ENCODE measurements at places on chromosomes 12 and 14.

DNA sequence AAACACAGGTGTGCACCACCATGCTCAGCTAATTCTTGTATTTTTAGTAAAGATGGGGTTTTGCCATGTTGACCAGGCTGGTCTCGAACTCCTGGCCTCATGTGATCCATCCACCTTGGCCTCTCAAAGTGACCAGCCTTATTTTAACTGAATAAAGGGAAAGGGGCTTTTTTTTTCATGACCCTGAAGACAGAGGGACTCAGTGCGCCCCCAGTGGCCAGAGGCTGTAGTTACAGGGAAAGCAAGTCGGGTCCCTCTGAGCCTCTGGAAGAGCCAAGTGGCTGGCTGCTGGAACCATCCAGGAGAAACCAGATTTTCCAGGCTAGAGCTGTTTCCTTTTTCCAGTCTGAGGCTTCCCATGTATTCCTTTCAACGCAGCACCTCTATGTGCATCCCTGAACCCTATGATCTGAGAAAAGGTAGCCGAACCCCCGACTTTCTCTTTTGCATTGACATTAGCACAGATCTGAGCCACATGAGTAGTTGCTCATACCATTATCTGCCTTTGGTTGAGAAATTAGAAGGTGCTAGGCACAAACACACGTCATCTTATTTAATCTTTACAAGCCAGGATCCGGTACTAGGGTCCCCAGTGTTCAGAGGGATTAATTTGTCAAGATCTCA is 342.7 kb downstream of the CACNA1C start:
- peak; percentile 11 for DNase-seq

DNA sequence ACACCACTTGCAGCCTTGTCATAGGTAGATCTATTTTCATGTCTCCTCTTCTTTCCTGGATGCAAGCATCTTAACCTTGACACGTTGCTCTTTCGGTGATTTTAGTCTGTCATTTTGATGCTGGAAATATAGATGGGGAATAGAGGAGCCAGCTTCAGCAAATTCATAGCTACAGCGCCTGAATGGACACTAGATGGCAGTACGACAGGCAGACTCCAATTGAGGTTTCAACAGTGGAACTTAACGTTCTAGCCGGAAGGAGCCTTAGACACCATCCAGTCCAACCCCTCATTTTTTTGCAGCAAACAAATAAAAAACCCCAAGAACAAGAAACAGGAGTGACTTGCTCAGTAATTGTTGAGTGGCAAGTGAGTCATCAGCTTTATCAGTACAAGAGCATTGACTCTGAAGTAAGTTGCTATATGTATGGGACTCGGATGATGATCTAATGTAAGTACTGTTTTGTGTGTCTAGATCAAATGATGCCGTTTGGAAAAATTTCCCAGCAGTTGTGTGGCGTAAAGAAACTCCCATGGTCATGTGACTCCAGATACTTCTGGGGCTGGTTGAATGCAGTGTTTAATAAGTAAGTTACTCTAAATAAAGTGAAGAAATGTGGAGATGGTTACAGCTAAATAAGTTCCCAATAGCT is 9.0 kb downstream of the DMAC2L start:
- peak; percentile 45 for DNase-seq

DNA sequence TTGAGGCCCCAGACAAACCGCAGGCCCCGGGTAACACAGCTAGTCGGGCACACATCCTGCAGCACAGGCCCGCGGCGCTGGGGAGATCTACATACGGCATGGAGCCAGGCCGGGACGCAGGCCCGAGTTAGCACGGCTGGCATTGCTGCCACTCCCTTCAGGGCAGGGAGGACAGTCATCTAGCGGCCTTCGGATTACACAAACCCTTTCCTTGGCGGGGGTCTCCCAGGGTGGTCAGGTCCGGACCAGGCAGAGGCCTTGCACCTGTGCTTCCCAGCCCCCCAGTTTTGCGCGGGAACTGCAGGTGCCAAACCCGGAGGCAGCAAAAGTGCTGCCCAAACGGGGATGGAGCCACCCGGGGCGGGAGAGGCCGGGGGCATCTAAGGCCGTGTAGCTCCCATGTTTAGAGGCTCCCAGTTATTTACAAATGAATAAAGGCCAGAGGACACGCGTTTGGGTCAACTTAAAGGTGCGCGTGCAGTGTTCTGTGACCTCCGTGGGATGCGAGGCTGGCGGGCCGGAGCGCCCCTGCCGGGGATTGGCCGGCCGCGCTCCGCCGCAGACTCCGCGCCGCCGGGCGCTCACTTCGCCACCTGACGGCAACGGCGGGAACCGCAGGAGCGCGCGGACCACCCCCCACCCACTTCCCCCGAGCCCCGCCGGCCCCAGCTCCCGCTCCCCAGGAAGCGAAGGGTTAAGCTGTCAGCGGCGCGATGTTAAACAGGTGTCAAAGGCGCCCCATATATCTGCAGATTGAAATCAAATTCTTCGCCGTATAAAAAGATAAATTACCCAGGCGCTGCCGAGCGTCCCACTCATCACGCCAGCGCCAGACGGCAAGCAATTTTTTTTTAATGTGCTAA is 18.1 kb downstream of the VSX2 start:
- peak; percentile 46 for DNase-seq

DNA sequence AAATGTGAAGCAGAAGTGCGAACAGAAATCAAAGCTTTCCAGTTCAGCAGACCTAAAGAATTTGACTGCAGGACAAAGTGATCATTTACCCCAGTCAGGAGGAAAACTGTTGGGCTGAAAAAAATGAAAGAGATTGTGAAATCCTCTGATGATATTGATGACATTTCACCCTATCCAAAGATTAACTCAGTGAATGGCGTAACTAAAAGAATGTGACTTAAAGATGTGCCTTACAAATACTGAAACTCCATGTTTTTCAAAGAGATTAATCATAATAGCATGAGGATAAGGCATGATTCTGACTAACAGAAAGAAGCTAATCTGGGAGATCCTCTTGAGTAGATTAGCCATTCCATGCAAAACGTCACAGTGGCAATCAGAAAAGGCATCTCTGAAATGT is 225.6 kb downstream of the DUSP6 start:
- DNase-seq, result no peak

- no peak for DNase-seq
Measured at GRCh38 chr12:8951744-8952143, 2.3 kb upstream of the M6PR start.

DNA sequence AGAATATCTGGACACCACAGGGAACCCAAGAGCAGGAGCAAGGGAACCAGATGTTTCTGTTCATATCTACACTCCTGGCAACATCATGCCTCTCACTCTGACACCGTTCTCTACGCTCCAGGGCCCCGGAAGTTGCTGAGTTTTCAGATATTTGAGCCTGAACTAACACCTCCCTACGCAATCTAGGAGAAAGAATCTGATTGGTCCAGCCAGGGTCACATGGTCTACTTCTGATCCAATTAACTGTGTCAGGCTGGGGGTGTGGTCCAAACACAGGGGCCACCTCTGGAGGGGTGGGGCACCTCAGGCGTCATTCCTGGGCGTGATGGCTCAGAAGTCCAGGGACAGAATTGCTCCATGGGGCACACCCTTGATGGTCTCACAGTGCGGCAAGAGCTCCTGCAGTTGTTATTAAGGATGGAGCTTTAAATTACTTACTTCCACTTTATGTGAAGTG is 165.5 kb downstream of the PTPN11 start:
- no peak for DNase-seq

DNA sequence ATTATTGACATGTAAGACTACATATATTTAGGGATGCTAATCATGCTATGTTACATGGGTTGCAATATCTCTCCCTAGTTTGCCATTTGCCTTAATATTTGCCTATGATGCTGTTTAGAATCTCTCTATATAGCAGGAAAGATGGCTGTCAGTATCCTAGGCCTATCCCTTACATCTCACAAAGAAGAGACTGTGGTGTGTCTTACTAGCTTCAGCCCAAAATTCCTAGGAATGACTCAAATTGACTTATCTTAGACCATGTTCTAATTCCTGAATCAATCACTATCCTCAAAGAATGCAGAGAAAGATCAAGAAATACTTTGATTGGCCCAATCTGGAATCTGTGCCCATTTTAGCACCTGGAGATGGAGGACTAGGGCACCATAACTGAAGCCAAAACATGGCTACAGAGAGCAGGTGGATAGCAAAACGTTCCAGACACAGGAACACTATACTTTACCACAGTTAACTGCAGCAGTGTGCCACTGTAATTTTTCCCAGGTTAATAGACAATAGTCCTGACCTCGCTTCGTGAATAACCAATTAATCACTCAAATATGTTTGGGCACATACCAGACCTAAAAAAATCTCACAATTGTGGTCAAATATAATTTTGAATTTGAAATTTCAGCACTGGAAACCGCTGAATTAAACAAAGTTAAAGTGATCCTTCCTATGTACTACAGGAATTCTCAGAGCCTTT is 32.7 kb upstream of the GLIPR1 start:
- no peak for DNase-seq

GRCh38 chr12:109725321-109726105 is 11.9 kb downstream of the FAM222A start:
- DNase-seq, result no peak

GRCh38 chr12:17064834-17065233 is 458.9 kb upstream of the LMO3 start:
- no peak for DNase-seq

- no peak for DNase-seq
Measured at GRCh38 chr14:93587330-93587729, 156.6 kb downstream of the UNC79 start.

GRCh38 chr12:31362759-31363415 is 36.9 kb upstream of the SINHCAF start:
- no peak for DNase-seq

GRCh38 chr14:73248108-73248868 is 11.0 kb downstream of the PAPLN start:
- DNase-seq, result no peak

- no peak for DNase-seq
Measured at GRCh38 chr12:42426746-42427145, 100.8 kb downstream of the PPHLN1 start.

GRCh38 chr12:64459394-64459891 is 7.5 kb downstream of the TBK1 start:
- no peak for DNase-seq

DNA sequence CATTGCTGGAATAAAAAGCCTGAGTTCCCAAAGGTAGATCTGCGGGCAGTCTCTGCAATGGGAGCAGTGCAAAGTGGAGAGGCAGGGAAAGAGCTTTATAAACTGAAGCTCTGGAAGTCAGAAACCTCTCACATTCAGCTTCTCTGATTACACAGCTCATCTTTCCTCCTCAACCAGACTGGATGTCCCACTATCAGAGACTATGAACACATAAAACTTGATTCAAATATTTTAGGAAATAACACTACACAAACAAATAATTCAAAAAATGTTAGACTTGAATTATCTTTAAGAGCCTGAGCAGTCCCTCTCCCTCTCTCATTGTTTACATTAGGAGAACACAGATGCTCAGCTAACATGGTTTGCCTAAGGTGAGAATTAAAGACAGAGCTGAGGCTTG is 72.9 kb downstream of the DENND5B start:
- DNase-seq, result no peak

- DNase-seq, result no peak
Measured at GRCh38 chr12:68591734-68592418, 18.8 kb upstream of the RAP1B start.

GRCh38 chr14:96268431-96269358 is 12.7 kb downstream of the BDKRB1 start:
- DNase-seq, result no peak
